ENCODE measurements at places on chromosomes 2 and 18.
A peak's percentile ranks its signal among the peaks of the same experiment; 100 is the strongest.

DNA sequence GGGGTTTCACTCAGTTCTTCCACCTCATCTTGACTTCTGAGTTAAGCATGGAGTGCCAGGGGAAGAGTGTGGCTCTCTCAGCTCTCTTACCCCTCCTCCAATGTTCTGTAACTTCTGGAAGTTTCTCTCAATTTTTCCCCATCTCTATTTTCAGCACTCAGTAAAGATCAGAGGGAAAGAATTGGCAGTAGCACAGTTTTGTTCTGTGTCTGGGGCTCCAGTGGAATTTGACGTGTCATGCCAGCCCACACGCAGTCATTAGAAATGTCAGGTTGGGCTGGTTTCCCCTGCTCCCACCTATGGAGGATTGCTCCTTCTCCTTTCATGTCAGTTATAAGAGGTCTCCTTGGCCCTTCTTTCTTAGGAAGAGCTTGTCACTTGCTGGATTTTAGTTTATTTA lies 104.6 kb upstream of the COL3A1 start:
- no peak for DNase-seq

DNA sequence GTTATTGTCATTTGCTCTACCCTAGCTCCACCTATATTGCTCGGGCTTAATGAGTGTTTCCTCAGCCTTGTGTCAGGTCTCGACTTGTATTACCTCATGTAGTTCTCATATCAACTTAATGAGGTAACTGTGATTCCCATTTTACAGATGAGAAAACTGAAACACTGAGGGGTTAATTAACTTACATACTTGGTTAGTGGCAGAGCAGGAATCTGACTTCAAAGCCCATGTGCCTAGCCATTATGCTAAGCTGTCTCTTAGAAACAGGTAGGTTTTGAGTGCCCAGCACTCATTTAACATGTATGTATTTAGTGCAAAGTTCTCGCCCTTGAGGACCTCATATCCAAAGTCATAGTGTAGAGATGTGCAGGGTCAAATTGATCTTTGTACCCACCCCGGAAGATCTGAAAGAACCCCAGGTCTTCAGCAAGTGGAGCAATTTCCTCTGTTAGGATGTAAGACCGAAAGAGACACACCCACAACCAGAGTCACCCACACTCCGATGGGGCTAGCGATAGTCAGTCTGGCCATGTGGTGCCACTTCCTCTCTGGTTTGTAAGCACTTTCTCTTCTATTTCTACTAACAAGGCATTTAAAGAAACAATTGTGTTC lies 121.0 kb upstream of the SLC39A10 start:
- peak; percentile 98 for DNase-seq

DNA sequence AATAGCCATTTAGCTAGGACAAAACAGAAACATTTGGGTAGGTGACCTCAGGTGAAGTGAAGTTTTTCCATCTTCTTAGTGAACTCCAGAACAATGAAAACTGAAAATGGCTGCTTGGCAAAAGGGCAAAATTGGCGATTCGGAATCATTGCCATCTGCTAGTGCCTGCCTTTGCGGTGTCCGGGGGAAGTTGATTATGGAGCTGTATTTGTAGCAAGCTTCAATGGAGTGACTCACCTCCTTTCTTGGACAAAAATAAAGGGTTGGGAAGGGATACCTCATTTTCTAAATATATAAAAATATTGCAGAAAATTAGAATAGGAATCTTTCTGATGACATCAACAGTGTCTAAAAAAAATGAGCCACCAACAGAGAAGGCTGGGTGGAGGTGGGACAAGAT lies 460.5 kb downstream of the TGIF1 start:
- no peak for DNase-seq

DNA sequence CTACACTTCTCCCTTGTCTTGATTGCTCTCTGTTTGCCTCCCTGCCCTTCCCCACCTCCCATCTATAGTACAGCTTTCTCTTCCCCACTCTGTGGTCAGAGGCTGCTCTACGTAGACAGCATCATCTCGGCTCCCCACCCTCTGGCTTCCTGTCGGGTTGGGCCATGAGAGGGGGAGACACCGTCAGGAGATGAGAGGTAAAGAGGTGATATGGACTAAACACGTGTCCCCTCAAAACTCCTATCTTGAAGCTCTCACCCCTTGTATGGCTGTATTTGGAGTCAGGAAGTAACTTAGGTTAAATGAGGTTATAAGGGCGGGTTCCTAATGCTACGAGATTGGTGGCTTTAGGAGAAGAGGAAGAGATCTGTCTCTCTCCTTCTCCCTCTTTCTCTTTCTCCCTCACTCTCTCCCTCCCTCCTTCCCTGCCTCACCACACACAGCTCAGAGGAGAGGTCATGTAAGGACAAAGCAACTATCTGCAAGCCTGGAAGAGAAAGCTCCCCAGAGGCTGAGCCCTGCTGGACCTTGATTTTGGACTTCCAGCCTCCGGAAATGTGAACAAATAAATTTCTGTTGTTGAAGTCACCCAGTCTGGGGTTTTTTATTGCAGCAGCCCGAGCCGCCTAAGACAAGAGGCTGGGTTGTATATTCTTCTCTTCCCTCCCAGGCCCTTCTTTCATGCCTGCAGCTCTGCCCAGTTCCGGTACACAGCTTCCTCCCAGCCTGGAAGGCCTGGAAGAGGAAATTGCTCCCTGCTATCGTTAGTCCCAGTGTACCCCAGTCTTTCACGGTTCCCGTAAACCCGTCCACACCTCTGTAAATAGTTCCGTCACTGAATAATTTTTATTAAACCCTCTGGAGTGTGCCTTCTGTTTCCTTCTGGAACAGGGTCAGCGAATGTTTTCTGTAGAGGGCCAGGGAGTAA lies 138.0 kb downstream of the AKAIN1 start:
- peak; percentile 34 for DNase-seq

DNA sequence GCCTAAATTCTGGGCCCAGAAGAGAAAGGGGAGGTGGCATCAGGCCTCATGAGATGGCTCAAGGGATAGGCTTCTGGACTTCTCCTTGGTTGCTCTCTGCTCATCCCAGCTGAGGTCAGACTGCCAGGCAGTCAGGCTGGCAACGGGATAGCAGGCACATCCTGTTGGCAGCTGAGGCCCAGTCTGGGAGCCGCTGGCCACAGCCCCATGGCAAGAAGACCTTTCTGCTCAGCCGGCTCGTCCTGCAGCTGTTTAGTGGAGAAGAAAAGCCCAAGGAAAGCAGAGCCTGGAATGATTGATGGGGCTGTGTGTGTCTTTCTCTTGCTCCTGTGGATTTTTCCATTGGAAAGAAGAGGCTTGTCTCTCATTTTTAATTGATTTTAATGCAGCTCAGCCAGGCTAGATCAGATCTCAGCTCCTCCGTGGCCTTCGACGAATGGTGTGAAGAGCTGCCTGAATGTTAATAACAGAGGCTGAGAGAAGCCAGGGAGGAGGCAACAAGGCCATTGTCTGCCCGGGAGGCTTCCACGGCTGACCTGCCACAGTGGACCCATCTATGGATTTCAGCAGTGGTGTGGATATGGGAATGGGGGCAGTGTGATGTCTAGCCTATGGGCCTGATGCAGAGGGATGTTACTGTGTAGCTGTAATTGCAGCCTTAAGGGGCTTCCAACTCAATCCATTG lies 99.5 kb downstream of the HS1BP3 start:
- no peak for DNase-seq

GRCh38 chr2:50979495-50979894 lies 52.4 kb downstream of the NRXN1 start:
- no peak for DNase-seq

GRCh38 chr2:202193881-202194353 lies 44.5 kb downstream of the SUMO1 start:
- DNase-seq: no peak

- DNase-seq: no peak
Measured at GRCh38 chr2:70962885-70963878, 15.2 kb upstream of the ANKRD53 start.

DNA sequence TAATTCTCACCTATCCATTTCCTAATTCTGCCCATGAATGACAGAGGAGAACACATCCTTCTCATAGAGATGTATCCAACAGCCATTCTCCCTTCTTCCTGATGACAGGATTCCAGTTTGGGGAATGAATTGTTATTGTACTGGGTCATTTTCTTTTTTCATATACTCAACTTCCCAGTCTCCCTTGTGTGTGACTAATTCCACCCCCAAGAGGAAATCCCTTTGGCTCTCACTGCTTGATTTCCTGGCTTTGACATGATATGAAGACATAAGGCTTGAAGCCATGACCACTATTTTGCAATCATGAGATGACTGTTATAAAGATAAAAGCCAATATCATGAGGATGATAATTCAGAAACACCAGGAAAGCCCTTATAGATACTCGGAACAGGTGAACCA lies 384.7 kb upstream of the ACVR2A start:
- DNase-seq: no peak

DNA sequence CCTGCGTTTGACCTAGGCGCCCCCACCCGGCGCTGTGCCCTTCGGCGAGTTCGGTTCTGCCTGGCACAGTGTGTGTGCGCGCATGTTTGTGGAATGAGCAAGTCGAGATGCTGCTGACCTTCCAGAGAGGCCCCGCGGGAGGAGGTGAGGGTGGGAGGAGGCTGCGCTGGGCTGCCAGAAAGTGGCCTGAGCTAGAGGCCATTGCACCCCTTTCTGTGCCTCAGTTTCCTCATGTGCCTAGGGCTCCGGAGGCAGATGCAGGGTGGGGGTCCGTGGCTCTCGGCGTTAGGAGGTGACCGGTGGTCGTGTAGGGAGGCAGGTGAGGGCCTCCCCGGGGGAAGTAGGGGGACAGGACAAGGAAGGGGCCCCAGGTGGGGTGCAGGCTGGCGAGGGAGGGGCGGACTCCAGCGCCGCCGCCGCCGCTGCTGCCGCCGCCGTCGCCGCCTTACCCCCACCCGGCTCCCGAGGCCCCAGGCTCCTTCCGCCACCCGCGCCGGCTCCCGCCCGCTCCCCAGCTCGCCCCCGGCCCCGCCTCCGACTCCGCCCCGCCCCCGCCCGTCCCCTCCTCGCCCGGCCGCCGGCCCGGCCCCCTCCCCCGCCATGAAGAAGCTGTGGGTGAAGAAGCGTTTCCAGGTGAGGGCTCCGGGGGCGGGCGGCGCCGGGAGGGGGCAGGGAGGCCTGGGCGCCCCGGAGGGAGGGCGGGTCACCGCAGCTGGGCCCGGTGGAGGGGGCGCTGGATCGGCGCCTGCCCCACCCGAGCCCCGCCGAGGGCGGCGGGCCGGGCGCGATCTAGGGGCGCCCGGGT lies 7.0 kb downstream of the SPEG start:
- DNase-seq: peak; percentile 62

- peak; percentile 39 for DNase-seq
Measured at GRCh38 chr2:65940856-65941255, 494.1 kb upstream of the MEIS1 start.

DNA sequence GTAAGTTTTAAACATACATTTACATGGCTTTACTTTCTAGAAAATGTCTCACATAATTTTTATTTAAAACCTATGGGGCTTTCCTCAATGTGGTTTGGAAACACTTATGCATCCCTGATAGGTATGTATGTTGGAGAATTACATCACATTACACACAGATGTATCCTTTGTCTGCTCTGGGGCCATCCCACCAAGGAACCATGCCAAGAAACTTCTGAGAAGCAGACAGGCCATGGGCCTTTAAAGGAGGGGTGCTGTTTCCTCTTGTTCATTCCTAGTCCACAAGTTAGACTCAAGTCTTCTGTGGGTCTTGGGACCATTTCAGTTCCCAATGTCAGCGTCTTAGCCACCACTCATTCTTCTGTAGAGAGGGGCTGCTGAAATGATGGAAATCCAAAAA lies 162.0 kb upstream of the SETBP1 start:
- DNase-seq: no peak

DNA sequence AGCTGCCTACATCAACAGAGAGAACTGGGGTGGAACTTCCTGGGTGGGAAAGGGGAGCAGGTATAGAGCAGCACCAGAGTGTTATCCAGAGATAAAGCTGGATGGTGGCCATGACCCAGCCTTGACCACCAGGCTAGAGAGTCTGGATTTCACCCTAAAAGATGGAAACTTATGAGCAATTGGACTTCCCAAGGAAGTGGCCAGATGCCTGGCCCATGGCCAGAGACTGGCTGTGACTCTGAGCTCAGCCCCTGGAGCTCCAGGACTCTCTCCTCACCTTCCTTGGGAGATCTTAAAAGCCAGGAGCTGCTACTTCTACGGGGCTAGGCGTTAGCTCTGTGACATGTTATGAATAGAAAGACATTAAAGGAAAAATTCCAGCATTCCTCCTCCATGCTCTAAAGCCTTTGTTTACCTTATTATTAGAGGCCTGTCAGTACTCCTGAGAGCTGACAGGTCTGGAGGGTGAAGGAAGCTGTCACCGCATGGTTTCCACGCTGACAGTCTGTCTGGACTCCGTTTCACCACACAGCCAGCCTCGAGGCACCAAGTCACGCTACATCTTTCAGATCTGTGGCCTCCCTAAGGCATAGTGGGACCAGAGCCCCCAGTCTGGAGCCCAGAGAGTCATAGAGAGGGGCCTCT lies 260.0 kb upstream of the SIX2 start:
- DNase-seq: no peak

DNA sequence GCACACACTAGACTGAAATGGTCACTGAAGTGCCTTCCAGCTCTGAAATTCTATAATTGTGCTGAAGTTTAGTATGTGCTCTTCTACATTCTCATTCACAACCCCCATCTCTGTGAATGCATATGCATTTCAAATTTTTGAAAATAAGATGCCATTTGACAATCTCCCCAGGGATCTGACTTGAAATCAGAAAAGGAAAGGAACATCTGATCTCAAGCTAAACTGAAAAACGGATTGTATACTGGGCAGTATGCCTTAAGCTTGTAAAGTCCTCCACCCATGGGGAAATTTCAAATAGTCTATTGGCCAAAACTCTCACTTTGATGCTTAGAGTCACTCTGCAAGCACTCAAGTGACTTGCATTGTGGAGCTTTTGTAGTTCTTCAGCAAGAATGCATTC lies 22.9 kb downstream of the FAP start:
- DNase-seq: no peak

DNA sequence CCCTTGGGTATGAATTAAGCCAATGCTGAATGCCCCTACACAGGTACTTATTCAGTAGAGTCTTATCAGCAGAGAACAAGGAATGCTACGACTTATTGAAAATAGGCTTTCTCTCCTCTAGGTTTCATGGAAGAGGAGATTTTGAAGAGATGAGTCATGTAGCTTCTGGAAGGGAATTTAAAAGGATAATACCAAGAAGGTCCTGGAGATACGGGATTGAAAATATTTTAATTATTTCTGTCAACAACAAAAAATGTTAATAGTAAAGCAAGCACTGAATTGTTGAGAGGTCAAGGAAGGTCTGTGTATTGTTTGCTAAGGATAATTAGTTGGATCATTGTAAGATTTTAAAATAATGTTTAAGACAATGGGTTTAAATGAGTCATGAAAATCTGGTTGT lies 293.0 kb upstream of the SPHKAP start:
- no peak for DNase-seq

DNA sequence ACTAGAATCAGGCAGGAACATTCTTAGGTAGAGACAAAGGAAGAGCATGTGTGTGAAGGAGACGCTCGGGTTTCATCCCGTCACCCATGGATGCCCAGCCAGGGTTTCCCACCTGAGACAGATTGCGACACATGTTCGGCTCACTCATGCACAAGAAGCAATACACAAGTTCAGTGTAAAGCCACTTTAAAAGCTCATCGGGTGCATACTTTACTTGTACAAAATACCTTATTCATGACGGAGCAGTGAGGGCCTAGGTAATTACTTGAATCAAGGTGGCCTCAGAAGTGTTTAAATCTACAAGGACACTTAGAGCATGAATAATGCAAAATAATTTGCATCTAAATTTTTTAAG lies 42.0 kb downstream of the ZEB2 start:
- no peak for DNase-seq

GRCh38 chr2:164706522-164706921 lies 85.2 kb upstream of the GRB14 start:
- DNase-seq: no peak

GRCh38 chr2:78721355-78722033 lies 304.0 kb upstream of the REG3G start:
- DNase-seq: no peak

GRCh38 chr2:21078296-21078695 lies 34.4 kb upstream of the APOB start:
- no peak for DNase-seq
